ENCODE measurements at places on chromosomes 1 and 21.

GRCh38 chr1:173314656-173315055 lies 107.5 kb upstream of the TNFSF4 start:
- DNase-seq, result no peak

- no peak for DNase-seq
Measured at GRCh38 chr1:86520789-86521521, 25.9 kb upstream of the CLCA4 start.

DNA sequence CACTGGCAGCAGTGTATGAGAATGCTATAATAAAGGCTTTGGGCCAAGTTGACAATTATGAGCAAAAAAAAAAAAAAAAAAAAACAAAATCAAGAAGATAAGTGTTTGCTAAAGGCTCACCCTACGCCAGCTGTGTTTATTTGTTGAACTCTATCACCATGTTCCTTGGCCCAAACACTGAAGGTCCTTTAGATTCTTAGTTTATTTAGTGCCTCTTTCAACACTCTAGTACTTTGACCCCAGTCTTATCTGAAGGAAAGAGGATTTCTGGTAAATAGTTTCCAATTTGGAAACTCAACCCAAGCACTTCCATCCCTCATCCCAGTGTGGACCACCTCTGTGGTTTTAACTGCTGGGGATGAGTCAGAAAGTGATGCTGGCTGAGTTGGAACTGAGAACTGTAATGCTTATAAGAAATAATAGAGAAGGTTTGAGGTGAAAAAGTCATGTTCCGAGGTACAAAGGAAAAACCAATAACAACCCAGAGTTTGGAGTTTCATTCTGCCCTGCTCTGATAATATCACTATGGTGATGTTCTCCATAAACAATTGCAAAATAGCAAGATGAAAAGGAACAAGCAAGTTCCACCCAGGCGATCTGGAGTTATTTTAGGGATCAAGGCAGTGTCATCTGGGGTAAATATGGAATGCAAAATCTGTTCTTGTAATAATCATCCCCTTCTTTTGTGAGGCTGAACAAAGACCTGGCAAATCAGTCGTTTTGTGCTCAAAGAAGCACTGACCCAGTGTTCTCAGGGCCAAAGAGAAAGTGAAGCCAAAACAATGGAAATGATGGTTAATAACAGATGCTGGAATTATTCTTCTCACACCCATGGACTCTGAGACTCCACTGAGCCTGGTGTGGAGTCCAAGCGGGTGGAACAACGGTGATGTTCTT lies 19.7 kb upstream of the CAPZB start:
- peak; percentile 42 for DNase-seq

- DNase-seq, result no peak
Measured at GRCh38 chr1:71031426-71031825, 16.2 kb downstream of the PTGER3 start.

- DNase-seq, result no peak
Measured at GRCh38 chr1:165476776-165477175, 31.9 kb upstream of the RXRG start.

- DNase-seq, result peak; percentile 13
Measured at GRCh38 chr1:118077331-118078045, 107.5 kb downstream of the SPAG17 start.

GRCh38 chr1:51506537-51506936 lies 12.5 kb downstream of the EPS15 start:
- no peak for DNase-seq

DNA sequence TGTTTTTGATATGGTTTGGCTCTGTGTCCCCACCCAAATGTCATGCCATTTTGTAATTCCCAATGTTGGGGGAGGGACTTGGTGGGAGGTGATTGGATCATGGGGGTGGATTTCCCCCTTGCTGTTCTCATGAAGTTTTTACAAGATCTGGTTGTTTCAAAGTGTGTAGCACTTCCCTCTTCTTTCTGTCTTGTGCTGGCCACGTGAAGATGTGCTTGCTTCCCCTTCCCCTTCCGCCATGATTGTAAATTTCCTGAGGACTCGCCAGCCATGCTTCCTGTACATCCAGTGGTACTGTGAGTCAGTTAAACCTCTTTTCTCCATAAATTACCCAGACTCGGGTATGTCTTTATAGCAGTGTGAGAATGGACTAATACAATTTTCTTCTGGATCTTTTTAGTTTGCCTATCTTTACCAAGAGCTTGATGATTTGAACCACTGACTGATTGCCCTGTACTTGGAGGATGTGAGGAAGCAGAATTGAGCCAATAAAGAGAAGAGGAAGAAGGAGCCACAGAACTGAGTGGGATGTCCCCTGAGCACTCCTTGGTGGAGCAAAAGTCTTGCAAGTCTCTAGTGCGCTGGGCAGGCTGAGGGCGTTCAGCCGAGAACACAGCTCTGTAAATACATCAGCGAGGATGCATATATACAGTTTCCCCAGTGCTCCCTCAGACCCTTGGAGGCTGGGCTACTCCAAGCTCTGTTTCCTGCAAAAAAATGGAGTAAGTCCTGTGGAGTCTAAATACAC lies 102.6 kb downstream of the CYYR1 start:
- DNase-seq, result peak; percentile 68

GRCh38 chr1:192877283-192877886 lies 68.5 kb downstream of the RGS2 start:
- DNase-seq, result peak; percentile 81

GRCh38 chr1:156076609-156077429 lies 5.4 kb downstream of the MEX3A start:
- no peak for DNase-seq

DNA sequence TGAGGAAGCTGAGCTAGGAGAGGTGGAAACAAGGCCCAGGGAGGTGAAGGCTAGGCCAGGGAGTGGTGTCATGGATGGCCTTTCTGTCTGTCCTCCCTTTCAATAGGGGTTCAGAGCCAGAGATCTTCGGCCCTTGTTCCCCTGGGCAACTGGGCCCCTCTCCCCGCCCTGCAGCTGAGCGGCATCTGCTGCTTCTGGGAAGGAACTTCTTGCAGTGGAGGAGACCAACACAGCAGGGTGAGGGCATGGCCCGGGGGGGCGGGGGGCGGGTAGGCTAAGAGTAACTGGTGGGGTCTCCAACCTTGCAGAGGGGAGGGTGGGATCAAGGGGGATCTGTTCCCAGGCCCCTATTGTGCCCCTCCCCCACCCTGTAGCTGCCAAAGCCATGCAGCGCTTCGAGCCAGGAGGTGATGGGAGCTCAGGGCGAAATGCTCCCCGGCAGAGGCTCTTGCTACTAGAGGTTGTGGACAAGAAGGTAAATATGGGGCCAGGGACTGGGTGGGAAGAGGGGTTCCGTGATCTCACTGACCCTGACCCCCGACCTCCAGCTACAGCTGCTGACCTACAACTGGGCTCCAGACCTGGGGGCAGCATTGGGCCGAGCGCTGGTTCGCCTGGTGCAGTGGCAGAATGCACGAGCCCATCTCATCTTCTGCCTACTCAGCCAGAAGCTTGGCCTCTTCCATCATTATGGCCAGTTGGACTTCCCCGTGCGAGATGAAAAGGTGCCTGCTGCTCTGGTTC lies 11.7 kb downstream of the HYI start:
- DNase-seq, result no peak

GRCh38 chr1:186658999-186659398 lies 21.2 kb downstream of the PTGS2 start:
- no peak for DNase-seq

DNA sequence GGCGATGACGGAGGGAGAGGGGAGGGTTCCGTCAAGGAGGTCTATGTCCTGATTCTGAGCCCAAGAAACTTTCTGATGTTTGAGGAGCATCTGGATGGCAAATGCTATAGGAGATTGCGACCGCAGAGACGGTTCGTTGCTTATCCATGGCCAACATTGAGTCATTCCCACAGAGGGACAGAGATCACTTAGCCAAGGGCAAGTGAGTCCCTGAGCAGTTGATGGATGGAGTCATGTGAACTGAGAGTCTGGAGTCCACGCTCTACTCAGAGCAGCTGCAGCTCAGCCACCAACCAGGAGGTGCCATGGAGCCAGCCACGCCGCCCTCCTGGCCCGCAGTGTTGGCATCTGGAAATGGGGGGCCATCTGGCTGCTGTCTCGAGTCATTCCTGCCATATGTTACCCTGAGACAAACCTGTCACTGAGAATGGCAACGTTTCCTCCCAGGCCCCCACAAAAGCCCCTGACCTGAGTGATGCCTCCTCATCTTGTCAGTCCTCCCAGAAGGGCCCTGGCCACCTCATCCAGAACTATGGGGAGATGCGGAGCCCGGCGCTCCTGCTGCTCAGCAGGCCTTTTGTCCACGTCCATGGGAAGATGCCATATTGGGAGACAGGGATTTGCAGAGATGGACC lies 58.6 kb downstream of the ATP5PO start:
- DNase-seq, result no peak

DNA sequence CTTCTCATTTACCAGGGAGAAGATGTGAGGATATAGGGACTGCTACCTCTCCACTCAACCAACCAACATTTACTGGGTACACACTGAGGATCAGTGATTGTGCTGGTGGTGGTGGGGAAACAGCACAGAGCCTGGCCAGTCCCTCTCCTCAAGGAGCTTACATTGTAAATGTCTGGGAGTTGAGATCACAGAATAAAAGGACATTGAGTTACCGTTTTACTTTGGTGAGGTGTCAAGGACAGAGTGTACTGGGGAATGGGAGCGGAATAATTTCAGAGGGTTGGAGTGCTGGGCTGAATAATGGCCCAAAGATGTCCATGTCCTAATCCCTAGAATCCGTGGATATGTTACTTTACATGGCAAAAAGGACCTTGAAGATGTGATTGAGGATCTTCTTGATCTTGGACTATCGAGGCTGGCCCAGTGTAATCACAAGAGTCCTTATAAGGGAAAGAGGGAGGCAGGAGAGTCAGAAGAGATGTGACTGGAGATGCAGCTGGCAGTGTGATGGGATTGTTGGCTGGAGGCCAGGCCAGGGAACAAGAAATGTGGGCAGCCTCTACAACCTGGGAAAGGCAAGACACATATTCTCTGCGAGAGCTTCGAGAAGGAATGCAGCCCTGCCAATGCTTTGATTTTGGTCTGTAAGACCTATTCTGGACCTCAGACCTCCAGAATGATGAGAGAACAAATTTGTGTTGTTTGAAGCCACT lies 26.6 kb upstream of the RWDD3 start:
- no peak for DNase-seq

GRCh38 chr1:233868461-233868860 lies 36.0 kb upstream of the SLC35F3 start:
- DNase-seq, result peak; percentile 14

- DNase-seq, result no peak
Measured at GRCh38 chr1:65629788-65630187, 162.9 kb upstream of the PDE4B start.

- peak; percentile 88 for DNase-seq
Measured at GRCh38 chr21:37257511-37257966, 9.6 kb downstream of the VPS26C start.

- DNase-seq, result no peak
Measured at GRCh38 chr1:102500758-102501157, 504.0 kb upstream of the OLFM3 start.

DNA sequence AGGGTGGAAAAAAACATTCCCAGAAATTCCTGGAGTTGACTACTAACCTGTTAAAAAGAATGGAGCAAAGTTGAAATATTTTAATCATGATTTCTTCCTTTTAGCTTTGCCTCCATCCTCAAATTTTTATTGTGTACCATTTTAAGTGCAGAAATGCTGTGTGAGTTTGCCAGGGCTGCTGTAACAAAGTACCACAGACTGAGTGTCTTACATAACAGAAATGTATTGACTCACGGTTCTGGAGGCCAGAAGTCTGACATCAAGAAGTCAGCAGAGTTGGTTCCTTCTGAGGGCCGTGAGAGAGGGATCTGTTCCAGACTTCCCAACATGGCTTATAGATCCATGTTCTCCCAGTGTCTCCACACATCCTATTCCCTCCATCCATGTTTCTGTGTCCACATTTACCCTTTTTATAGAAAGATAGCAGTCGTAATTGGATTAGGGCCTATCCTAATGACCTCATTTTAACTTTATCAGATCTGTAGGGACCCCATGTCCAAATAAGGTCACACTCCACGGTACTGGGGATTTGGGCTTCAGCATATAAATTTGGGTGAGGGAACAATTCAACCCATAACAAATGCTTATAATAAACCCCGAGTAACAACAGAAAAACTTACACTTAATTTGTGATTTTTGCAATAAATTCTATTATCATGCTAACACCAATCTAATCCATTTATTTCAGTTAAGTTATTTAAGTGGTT lies 12.7 kb downstream of the SNX7 start:
- DNase-seq, result no peak

DNA sequence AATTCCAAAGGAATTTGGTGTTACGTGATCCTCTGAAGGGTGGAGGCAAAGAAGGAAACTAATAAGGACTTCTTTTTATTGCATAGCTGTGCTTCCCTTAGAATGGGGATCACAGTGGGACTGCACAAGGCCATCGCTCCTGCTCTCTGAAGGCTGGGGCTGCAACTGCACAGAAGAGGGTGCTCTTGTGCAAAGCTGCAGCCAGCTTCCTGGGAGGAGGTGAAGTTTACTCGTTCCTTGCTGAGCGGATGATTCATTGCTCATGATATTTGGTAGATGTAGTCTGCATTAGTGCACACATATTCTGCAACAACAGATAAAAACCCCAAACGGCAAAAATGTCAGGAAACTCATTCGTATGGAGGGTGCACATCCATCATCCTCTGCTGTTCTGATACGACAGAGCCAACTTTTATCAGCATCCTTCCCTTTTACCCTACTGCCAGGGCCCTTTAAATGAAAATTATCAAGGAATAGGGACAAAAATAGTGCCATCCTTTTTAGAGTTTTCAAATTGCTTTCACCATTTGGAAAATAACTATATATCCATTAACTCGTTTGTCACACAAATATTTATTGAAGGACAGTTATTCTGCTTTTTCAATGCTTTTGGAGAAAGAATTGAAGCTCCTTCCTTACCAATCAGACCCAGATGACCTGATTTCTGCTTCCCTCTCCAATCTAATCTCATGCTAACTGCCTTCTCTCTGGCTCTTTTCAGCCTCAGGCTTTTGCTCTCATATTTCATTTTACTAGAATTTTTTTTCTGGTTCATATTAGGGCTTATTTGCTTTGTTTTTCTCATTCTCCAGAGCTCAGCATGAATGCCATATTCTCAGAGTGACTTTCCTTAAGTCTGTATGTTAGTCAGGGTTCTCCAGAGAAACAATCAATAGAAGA lies 263.6 kb downstream of the DUSP10 start:
- peak; percentile 38 for DNase-seq

DNA sequence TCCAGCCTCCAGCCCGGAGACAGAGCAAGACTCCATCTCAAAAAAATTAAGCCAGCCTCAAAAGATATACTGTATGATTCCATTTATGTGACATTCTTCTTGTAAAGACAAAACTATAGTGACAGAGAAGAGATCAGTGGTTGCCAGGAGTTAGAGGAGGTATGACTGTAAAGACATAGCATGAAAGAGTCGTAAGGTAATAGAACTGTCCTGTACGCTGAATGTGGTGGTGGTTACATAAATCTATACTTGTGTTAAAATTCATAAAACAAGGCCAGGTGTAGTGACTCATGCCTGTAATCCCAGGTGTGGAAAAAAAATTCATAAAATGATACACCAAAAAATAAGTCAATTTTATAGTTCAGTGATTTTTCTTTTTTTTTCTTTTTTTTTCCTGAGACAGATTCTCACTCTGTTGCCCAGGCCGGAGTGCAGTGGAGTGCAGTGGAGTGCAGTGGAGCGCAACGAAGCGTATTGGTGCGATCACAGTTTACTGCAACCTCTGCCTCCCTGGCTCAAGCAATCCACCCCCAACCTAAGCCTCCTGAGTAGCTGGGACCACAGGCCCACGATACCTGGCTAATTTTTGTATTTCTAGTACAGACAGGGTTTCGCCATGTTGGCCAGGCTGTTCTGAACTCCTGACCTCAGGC lies 84.9 kb upstream of the CXADR start:
- no peak for DNase-seq

Measured in inflammatory macrophage treated with lipopolysaccharide for 4 hours (primary cell).